ENCODE measurements at places on chromosomes 7 and 10. TPM values are rescaled to one million over a fixed set of nuclear protein-coding genes. Genes with fewer than 3 reads are reported as not detected.

The COL13A1 gene
- 20.1 TPM for total RNA-seq

The C10orf143 gene
- total RNA-seq: not detected

The LBX1 gene
- not detected for total RNA-seq

The ZNF273 gene
- total RNA-seq: 3.7 TPM

The NODAL gene
- total RNA-seq: not detected

The AKR1C4 gene
- total RNA-seq: not detected

The TSPAN12 gene
- 17.6 TPM for total RNA-seq

The BAIAP2L1 gene
- total RNA-seq: 5.1 TPM

The FBXO24 gene
- not detected for total RNA-seq

The GNG11 gene
- 302 TPM for total RNA-seq

The RASA4B gene
- 12.1 TPM for total RNA-seq

The CFAP70 gene
- 0.39 TPM for total RNA-seq

The ACTR3C gene
- 0.53 TPM for total RNA-seq

The CARD11 gene
- total RNA-seq: 3.5 TPM

The MRC1 gene
- 23.8 TPM for total RNA-seq

The SEMA3D gene
- total RNA-seq: 0.68 TPM

The MACROH2A2 gene
- total RNA-seq: 5.8 TPM

The H2BK1 gene
- total RNA-seq: not detected

The SFRP4 gene
- total RNA-seq: 0.39 TPM

The GHRHR gene
- total RNA-seq: not detected
